Activated CD4-positive, alpha-beta memory T cell treated with anti-CD3 and anti-CD28 coated beads for 36 hours (primary cell): ENCODE measurements at places on chromosomes 3 and 15.

DNA sequence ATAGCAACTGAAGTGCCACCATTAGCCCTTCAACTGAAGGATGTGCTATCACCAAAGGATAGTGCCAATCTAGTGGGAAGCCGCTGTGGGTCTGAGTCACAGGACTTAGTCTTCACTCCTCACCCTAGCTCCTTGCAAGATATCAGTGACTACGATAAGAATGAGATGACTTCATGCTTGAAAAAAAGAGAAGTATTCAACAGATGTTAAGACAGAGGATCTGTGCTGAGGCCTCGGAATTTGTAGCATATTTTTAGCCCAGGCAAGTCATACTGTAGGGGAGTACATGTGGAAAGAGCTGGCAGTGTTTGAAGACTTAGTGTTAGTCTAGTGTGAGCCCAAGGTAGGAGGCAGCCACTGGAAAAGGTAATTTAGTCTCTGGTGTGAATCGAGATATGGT lies 270.7 kb upstream of the LRTM1 start:
- DNase-seq, result no peak

DNA sequence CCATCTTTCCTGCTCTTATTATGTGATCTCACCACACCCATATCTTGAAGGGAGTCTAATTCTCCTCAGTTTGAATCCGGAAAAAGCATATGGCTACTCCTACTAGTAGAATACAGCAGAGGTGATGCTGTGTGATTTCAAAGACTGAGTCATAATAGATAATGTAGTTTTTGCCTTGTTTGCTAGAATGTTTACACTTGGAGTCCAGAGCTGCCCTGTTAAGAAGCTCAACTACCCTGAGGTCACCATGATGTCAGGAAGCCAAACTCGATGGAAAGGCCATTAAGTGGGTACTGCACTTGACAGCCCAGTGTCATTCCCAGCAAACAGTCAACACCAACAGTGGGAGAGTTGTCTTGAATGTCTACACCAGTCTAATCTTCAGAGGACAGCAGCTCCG lies 56.9 kb downstream of the CD200R1L start:
- DNase-seq, result no peak

DNA sequence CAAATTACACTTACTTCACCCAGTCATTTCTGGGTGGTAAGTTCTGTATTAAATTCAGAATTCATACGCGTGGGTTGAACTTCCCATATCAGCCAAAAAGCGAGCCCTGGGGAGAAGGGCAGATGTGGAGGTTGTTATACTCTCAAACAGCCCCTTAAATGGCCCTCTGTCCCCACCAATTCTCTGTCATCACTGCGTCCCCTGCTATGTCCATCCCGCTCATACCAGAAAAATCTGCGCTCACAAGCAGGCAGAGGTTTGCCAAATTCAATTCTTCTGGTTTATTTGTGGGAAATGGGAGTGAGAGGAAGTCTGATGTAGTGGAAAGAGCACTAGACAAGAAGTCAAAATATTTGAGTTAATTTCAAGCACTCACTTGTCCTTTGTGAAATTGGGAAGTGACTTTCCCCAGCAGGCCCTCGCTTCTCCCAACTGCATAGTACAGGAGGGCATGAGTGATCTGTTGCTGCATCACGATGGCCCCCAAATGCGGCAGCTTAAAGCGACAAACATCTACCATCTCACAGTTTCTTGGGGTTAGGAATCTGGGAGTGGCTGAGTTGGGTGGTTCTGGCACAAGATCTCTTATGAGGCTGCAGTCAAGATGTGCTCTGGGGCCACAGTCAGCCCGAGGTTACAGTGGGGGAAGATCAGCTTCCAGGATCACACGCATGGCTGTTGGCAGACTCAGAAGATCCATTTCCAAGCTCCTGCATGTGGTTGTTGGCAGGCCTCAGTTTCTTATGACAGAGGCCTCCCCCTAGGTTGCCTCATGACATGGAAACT lies 67.7 kb downstream of the CPN2 start:
- DNase-seq, result no peak

GRCh38 chr15:59885832-59886231 lies 118.3 kb upstream of the FOXB1 start:
- DNase-seq, result no peak

DNA sequence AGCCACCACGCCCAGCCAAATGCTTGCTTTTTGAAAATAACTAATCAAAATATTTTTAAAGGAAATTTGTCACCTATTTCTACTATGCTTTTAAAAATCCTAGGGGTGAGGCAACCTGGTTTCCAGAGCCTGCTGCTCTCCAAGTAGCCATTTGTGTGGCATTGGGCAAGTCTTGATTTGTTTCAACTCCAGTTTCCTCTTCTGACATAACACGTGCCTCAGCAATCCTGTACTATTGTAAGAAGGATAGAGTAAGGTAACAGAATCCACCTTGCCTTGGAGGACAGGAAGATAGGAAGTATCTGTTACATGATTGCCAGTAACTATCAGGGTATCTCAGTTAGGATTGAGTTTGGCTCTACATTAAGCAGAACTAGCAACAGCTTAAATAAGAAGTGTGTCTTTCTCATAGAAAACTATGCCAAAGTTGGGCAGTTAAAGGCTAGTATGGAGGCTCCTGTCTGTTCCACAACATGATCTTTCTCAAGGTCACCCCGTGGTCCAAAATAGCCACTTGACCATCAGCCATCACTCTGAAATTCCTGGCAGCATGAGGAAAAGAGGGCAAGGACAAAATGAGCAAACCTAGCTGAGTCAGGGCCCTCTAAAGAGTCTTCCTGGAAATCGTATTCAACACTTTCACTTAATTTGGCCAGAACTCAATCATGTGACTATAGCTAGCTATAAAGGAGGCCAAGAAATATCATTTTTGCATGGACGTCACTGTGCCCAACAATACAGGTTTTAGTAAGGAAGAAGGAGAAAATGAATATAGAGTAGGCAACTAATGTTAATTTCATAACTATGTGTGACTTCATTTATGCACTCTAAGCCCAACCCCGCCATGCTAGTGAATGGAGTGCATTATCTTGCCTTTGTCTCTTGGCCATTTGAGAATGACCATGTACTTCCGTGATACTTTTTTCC lies 66.1 kb downstream of the HMG20A start:
- DNase-seq, result no peak

- no peak for DNase-seq
Observed at GRCh38 chr3:186452517-186452916, 90.5 kb upstream of the DGKG start.

DNA sequence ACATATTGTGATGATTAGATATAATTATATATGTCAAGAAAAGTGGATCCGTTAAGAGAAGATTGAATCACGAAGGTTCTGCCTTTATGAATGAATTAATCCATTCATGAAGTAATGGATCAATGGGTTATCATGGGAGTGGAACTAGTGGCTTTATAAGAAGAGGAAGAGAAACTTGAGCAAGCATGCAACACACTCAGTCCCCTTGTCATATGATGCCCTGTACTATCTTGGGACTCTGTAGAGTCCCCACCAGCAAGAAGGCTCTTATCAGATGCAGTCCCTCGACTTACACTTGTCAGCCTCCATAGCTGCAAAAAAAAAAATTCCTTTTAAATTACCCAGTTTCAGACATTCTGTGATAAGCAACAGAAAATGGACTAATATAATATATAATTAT lies 301.9 kb downstream of the RAP2B start:
- DNase-seq, result no peak

DNA sequence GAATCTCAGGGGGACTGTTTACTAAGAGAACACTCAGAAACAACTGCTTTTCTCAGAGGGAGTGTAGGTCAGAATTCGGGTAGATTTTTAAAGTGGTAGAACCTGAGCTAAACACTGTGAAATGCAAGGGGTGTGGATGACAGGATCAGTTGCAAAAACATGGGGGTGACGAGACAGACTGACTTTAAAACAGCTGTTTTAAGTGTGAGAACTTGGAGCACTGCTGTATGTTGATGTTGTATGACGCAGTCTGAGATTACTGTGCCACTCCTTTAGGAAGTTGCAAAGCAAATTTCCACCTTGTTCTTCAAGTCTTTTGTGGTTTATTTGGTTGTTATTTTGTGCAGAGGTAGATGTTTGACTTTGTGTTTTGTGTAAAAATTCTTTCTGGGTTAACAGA lies 36.8 kb upstream of the DIPK2A start:
- DNase-seq, result no peak

- no peak for DNase-seq
Observed at GRCh38 chr15:100168787-100169186, 173.0 kb downstream of the ADAMTS17 start.

- no peak for DNase-seq
Observed at GRCh38 chr3:10638466-10638865, 133.1 kb upstream of the ATP2B2 start.

DNA sequence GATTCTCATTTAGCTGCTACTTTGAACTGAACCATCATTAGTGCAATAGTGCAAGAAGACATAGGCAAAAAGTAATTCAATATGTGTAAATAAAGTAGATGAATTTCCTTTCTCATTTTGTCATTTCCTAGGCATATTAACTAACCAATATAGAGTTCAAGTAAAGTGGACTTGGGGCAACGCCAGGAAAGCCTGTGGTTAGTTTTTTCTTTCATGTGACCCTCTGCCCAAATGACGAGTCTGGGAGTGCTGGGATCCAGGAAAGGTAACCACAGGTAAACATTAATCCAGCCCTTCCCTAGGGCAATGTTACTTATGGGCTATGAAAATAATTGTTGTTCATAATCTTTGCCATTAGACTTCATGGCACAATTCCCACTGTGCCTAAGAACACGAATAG lies 181.0 kb downstream of the VPS13C start:
- DNase-seq, result no peak

GRCh38 chr3:129938140-129938930 lies 36.2 kb upstream of the TRH start:
- DNase-seq, result no peak

DNA sequence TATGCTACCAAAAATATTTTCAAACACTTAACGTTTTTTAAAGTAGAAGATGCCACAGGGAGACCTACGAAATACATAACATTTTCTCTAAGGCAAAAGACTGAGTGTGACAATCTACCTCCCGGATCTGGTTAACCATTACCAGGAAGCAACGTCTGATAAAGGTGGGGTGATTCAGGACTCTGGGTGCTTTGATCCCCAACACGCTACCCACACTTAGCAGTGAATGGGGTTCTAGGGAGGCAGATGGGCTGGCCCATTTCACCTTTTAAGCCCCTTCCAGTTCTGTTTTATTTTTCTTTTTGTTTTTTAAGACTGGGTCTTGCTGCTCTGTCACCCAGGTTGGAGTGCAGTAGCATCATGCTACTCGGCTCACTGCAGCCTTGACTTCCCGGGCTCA lies 39.5 kb downstream of the EIF4E3 start:
- no peak for DNase-seq

- DNase-seq, result no peak
Observed at GRCh38 chr3:79245284-79246138, 522.3 kb downstream of the ROBO1 start.

DNA sequence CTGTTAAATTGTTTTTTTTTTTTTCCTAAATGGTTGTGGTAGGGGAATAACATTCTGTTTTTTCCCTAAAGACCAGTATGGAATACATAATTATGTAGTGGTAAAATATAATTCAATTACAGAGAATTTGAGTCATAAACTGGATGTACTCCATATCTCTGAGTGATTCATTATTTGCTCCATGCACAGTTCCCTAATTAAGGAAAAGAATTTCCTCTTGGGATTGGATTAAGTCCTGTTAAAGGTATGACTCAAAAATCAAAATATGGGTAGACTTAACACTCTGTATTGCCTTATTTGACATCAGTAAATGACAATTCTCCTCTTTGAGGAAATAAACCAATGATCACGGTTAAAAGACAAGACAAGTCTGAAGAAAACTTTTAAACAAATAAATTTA lies 78.0 kb upstream of the KCNH8 start:
- no peak for DNase-seq

- no peak for DNase-seq
Observed at GRCh38 chr3:142706321-142707127, 17.3 kb upstream of the TRPC1 start.

DNA sequence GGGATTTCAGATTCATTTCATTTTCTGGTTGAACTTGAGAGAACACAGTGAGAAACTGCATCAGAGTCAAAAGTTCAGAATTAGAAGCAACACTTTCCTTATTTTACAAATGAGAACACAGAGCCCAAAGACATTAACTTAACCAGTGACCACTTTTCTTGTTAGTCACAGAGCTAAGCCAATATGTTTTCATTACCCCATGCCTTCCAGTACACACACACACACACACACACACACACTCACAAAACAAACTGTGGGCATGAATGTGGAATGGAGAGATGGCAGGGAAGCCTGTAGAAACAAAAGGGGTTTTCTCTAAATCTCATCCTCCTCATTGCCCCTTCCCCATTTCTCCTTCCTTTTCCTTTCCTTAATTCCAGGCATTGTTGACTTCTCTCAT lies 267.4 kb upstream of the GADL1 start:
- no peak for DNase-seq

GRCh38 chr3:126523745-126524428 lies at the start of gene CHST13:
TSS of gene CHST13 (plus strand) at chr3:126524155. CDS start at chr3:126524333, 178 bp downstream.
- no peak for DNase-seq

DNA sequence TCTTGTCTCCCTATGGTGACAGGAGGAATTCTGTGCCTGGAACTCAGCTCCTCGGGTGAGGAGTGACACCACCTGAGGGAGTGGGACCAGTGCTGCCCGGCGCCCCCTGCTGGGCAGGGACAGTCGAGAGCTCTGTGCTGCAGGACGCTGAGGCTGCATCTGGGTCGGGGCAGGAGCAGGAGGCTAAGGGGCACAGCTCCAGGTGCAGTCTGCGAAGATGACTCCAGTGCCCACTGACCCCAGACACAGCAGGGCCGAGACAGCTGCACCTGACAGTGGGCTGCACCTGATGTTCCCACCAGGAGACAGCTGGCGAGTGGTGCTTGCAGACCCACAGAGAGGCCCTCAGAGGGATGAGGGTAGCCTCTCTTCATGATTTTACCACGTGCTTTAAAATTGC lies 152.9 kb downstream of the ATP10A start:
- peak; percentile 61 for DNase-seq

- no peak for DNase-seq
Observed at GRCh38 chr3:120049881-120050539, 44.2 kb downstream of the GSK3B start.

DNA sequence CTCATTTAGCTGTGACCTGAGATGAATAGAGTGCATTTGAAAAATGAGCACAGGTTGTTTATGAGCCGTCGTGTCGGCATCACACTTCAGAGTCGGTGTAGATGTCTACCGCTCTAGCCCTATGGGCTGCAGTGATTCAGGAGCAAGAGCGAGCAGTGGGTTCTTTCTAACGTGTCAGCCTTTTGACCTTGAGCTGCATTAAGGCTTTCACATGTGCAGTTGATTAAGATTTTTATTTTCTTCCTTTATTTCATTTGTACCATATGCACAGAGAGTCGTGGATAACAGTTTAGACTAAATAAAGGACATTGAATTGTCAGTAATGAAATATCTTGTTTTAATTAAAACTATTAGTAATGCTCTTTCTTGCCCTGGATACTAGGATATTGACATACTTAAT lies 368.2 kb downstream of the PTPRG start:
- no peak for DNase-seq

- DNase-seq, result no peak
Observed at GRCh38 chr15:31497838-31498237, 171.2 kb downstream of the KLF13 start.

GRCh38 chr3:62378921-62379320 lies 5.6 kb upstream of the FEZF2 start:
- no peak for DNase-seq
